ENCODE measurements at places on chromosomes 5 and 9. TPM values are rescaled to one million over a fixed set of nuclear protein-coding genes. Genes with fewer than 3 reads are reported as not detected.
A peak's percentile ranks its signal among the peaks of the same experiment; 100 is the strongest.

The LRRTM2 gene
- total RNA-seq: not detected

The GAS1 gene
- 0.13 TPM for total RNA-seq

The SLCO6A1 gene
- total RNA-seq: not detected

The F2R gene
- 26.0 TPM for total RNA-seq

The GABRA6 gene
- total RNA-seq: not detected

The LEAP2 gene
- total RNA-seq: 1.4 TPM

The DOCK2 gene
- total RNA-seq: 1.4 TPM

The FSTL4 gene
- total RNA-seq: 0.18 TPM

The IL13 gene
- not detected for total RNA-seq

The PCDHGA5 gene
- 0.67 TPM for total RNA-seq

The IL4 gene
- not detected for total RNA-seq

The GFI1B gene
- total RNA-seq: 0.08 TPM

The ZNG1F gene
- 5.1 TPM for total RNA-seq

The TSLP gene
- total RNA-seq: not detected

The HSPB3 gene
- total RNA-seq: not detected

DNA sequence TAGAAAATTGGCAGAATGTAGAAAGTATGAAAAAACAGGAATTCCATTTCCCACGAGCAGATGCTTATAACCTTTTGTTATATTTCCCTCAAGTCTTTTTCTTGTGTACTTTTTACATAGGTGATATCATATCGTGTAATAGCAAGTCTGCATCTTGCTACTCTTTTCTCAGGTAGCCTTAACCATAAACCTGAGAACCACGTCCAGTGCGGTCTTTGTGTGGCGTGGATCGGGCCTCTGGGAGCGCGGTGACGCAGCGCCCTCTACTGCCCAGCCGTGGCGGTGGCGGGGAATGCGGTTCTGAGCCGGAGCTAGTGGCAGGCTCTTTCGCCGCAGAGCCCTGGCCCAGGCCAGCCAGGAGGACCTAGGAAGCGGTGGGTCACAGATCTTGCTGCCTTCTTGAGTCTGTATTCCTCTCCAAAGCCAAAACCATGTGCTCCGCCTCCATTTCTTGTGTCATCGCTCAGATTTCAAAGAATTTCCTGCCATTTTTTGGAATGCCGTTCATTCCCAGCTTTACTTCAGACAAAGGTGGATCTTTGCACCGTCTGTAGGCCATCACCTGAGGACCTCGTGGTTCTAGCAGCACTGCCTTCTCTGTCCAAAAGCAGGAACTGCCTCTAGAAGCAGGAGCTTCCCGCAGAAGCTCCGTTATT, 71.9 kb downstream of the MVB12B start:
- H3K4me3 ChIP-seq: no peak overlapping the region
- DNase-seq: peak; percentile 27
- no peaks in the 10 kb centered on the region for H3K4me1 ChIP-seq
- H3K27ac ChIP-seq: no peak overlapping the region
- H3K36me3 ChIP-seq: no peaks in the 10 kb centered on the region
- no peaks in the 10 kb centered on the region for H3K27me3 ChIP-seq

- no peaks in the 10 kb centered on the region for H3K36me3 ChIP-seq
- DNase-seq: no peak
- peaks cover 11% of the 10 kb centered on the region for H3K4me1 ChIP-seq
- H3K4me3 ChIP-seq: no peak overlapping the region
- H3K27ac ChIP-seq: no peak overlapping the region
Observed at GRCh38 chr9:135931349-135931820, 24.0 kb upstream of the CAMSAP1 start.

- no peaks in the 10 kb centered on the region for H3K27me3 ChIP-seq
- DNase-seq: no peak
- H3K4me3 ChIP-seq: no peak overlapping the region
- no peaks in the 10 kb centered on the region for H3K36me3 ChIP-seq
- H3K4me1 ChIP-seq: peaks cover 12% of the 10 kb centered on the region
Observed at GRCh38 chr5:141477815-141478214, 2.0 kb downstream of the PCDHGC3 start.

DNA sequence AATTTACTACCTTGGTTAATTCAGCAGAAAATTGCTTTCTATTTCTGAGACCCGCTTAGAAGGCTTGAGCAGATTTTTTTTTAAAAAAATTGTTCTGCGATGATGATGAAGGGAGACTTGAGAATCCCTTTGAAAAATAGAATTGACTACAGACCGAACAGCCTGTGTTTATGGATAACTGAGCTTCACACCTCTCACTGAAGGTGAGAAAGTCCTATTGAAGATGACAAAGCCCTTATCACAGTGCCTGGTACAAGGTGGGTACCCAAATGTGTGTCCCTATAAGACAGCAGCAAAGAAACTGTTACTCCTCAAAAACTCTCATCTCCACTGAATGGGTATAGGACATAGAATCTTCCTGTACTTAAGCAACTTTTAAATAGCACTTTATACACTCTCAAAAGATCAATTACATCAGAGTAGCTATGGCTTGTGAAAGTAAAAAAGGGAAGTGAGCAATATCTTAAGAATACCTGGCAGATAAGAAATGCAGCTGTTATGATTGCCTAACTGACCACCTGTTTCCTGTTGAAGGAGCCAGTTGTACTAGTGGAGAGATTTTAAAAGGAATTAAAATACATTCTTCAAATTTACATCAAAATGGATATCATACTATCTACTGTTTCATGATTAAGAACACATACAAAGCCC, 419.7 kb downstream of the CHSY3 start:
- H3K27ac ChIP-seq: no peak overlapping the region
- H3K36me3 ChIP-seq: no peaks in the 10 kb centered on the region
- no peaks in the 10 kb centered on the region for H3K4me1 ChIP-seq
- H3K4me3 ChIP-seq: no peak overlapping the region
- no peak for DNase-seq

- no peak overlapping the region for H3K27ac ChIP-seq
- no peaks in the 10 kb centered on the region for H3K27me3 ChIP-seq
- no peak for DNase-seq
- no peaks in the 10 kb centered on the region for H3K36me3 ChIP-seq
- H3K4me3 ChIP-seq: no peak overlapping the region
Observed at GRCh38 chr5:117242028-117242427, 667.4 kb upstream of the SEMA6A start.

- no peak overlapping the region for H3K4me3 ChIP-seq
- no peaks in the 10 kb centered on the region for H3K27me3 ChIP-seq
- no peaks in the 10 kb centered on the region for H3K36me3 ChIP-seq
- DNase-seq: no peak
- H3K27ac ChIP-seq: no peak overlapping the region
- H3K4me1 ChIP-seq: no peaks in the 10 kb centered on the region
Observed at GRCh38 chr9:99255651-99256050, 33.6 kb downstream of the SEC61B start.

DNA sequence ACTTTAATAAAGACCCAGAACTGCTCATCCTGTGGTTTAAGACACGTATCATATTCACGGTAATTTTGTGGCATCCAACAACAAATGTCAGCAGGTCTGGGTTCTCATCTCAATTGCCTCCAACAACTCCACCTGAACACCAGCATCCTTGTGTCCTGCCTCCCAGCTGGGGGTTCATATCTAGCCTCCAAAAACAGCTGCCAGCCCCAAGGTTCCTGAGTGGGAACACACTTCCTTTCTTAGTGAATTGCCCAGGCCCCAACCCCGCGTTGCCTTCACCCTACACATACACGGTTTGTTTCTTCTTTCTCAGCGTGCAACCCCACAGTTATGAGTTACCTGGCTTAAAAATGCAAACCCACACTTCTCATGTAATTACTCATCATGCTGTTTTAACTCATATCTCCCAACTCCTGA, 77.9 kb downstream of the SEMA4D start:
- H3K36me3 ChIP-seq: no peaks in the 10 kb centered on the region
- DNase-seq: no peak
- no peak overlapping the region for H3K4me3 ChIP-seq
- H3K27me3 ChIP-seq: no peaks in the 10 kb centered on the region
- no peaks in the 10 kb centered on the region for H3K4me1 ChIP-seq

- H3K27ac ChIP-seq: peak overlapping the region; percentile 99
- peak overlapping the region; percentile 100 for H3K4me3 ChIP-seq
- H3K36me3 ChIP-seq: peaks cover 14% of the 10 kb centered on the region
- H3K4me1 ChIP-seq: peaks cover 59% of the 10 kb centered on the region
Observed at GRCh38 chr5:172004824-172005237, 1.6 kb downstream of the FBXW11 start.

- H3K4me1 ChIP-seq: no peaks in the 10 kb centered on the region
- H3K4me3 ChIP-seq: no peak overlapping the region
- H3K27me3 ChIP-seq: no peaks in the 10 kb centered on the region
Observed at GRCh38 chr9:5838884-5839571, 6.1 kb upstream of the ERMP1 start.

DNA sequence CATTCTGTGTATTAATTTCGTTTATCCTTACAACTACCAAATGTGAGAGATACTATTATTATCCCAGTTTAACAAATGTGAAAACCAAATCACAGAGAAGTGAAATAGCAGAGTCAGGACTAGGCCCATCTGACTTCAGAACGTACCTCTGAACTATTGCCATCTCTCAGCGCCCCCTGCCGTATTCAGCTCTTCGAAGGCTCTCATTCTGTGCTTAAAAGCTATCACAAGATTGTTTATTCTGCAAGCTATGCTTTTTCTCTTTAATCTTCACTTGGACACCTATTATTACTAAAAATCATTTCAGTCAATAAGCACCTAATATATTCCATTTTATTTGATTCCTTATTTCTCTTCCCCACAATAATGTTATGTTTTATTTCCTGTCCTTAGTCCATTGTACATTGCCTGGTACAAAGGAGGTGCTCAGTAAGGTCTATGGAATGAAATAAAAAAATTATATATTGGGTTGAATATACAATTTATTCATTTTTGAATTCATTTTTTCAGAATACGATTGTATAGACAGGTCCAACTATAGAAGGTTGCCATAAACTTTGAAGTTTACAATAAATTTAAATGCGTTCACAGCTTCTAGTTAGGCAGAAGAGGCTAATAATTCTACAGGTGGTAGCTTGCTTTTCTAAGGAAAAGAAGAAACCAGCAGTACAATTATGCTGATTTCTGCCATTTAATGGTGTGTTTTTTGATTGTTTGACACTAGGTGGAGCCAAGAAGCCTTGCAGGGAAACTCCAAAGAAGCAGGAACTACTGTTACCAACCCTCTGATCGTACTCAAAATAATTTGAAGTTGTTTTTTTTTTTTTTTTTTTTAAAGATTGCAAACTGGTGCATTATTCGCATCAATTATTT, 202.2 kb upstream of the DMRTA1 start:
- no peaks in the 10 kb centered on the region for H3K27me3 ChIP-seq
- H3K4me1 ChIP-seq: no peaks in the 10 kb centered on the region
- DNase-seq: no peak
- H3K36me3 ChIP-seq: no peaks in the 10 kb centered on the region

DNA sequence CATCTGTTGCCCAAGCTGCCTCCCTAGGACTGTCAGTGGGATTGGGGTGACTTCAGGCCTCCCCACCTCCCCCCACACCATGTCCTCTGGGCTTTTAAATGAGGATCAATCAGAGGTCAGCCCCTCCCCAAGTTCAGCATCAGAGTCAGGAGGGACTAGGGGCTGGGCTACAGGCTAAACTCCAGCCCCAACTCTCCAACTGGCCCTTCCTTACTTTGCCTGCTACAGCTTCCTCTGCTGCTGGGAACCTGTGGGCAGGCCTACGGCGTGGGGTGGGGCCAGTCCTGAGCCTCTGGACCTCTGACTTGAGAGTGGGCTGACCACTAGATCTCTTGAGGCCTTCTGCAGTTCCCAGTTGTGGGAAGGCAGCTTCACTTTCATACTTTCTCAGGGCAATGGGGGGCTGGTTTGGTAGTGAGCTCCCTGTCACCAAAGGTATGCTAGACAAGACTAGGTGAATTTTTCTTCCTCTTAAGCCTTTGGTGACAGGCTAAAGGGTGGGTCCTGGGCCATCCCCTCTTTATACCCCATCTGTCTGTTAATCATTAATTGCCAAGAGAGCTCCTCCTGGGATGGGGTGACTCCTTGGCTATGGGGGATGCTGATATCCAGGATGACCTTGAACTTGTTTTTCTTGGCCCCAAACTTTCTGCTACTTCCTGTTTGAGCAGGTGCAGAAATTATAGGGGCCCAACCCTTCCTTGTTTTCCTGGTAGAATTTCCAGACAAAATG, 10.8 kb upstream of the DAB2IP start:
- H3K36me3 ChIP-seq: no peaks in the 10 kb centered on the region
- DNase-seq: no peak
- H3K27ac ChIP-seq: no peak overlapping the region
- no peaks in the 10 kb centered on the region for H3K27me3 ChIP-seq

GRCh38 chr9:72420783-72421182, 55.8 kb upstream of the ZFAND5 start:
- no peak overlapping the region for H3K4me3 ChIP-seq
- H3K4me1 ChIP-seq: no peaks in the 10 kb centered on the region
- no peaks in the 10 kb centered on the region for H3K36me3 ChIP-seq
- H3K27me3 ChIP-seq: no peaks in the 10 kb centered on the region

- no peak overlapping the region for H3K4me3 ChIP-seq
- H3K27me3 ChIP-seq: no peaks in the 10 kb centered on the region
- H3K27ac ChIP-seq: no peak overlapping the region
- H3K36me3 ChIP-seq: no peaks in the 10 kb centered on the region
Observed at GRCh38 chr5:59955241-59955640, 61.7 kb upstream of the PDE4D start.

GRCh38 chr5:38071831-38072694, 186.3 kb upstream of the EGFLAM start:
- DNase-seq: no peak
- H3K4me3 ChIP-seq: no peak overlapping the region
- no peak overlapping the region for H3K27ac ChIP-seq
- H3K4me1 ChIP-seq: no peaks in the 10 kb centered on the region
- no peaks in the 10 kb centered on the region for H3K36me3 ChIP-seq

DNA sequence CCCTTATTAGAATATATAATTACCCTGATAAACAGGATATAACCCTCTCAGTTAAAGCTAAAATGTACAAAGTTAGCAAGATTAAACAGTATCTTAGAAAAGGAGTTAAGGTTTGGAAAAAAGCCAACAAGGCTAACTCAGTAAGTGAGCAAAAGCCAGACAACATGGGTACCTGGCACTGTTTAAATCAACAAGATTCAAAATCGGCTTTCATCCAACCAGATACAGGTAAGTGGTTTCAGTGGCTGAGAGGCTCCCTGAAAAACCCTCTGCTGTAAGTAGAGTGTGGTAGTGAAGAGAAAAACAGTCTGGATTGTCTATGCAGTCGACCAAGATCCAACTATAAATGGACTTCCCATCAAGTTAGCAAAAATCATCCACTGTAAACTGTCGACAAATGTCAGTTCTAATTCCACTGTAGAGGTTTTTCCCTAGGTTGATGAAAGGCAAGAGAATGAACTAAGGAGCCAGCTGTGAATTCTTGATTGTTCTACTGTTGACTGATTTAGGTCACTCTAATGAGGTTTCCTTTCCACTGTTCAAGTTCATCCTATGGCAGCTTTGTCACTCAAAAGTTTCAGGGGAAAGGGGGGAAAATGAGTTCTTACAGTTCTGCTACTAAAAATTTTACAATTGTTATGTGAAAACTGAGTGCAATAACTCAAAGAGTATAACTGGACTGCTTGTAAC, 27.3 kb downstream of the ETF1 start:
- DNase-seq: no peak
- no peak overlapping the region for H3K27ac ChIP-seq
- H3K27me3 ChIP-seq: no peaks in the 10 kb centered on the region
- peaks cover 38% of the 10 kb centered on the region for H3K36me3 ChIP-seq

- H3K27me3 ChIP-seq: no peaks in the 10 kb centered on the region
- H3K27ac ChIP-seq: no peak overlapping the region
- no peaks in the 10 kb centered on the region for H3K36me3 ChIP-seq
- no peak for DNase-seq
- H3K4me3 ChIP-seq: no peak overlapping the region
Observed at GRCh38 chr5:40333459-40334241, 346.1 kb upstream of the PTGER4 start.

Measured in Panc1 (cell line).